GM13977 (cell line): ENCODE measurements at places on chromosomes 3 and 15.

GRCh38 chr15:51982770-51983103 lies 11.2 kb upstream of the LEO1 start:
- DNase-seq = no peak

- DNase-seq = no peak
Observed at GRCh38 chr3:174120997-174121396, 723.5 kb downstream of the NLGN1 start.

DNA sequence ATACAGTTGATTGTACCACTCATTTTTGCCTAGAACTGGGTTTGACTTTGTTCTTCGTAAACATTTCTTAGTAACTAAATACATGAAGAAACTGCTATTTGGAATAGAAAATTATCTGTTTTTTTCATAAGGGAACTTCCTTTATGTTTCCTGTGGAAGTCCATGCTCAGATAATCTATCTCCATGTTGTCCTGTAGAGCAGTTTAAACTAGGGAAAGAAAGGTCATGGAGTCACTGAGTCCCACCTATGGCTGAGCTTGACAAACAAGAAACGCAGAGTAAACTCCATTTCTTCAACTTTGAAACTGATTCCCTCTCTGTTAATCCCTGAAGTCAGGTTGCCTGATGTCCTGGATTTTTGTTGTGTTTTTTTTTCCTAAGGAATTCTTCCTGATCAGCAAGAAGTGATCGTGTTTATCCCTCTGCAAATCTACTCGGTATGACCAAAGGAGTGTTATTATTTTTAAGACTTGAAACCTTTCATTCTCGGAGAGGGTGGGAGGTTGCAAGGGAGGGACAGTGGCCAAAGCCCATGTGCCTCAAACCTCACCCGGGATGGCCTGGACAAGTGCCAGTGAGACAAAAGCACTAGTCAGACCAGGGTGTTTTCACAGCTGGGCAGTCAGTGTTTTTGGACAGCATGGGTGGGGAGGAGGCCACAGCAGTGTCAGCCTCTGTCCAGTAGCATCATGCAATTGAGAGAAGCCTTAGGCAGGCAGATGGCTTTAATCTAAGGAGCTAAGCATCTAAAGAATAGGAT lies 129.8 kb upstream of the PHLDB2 start:
- no peak for DNase-seq

DNA sequence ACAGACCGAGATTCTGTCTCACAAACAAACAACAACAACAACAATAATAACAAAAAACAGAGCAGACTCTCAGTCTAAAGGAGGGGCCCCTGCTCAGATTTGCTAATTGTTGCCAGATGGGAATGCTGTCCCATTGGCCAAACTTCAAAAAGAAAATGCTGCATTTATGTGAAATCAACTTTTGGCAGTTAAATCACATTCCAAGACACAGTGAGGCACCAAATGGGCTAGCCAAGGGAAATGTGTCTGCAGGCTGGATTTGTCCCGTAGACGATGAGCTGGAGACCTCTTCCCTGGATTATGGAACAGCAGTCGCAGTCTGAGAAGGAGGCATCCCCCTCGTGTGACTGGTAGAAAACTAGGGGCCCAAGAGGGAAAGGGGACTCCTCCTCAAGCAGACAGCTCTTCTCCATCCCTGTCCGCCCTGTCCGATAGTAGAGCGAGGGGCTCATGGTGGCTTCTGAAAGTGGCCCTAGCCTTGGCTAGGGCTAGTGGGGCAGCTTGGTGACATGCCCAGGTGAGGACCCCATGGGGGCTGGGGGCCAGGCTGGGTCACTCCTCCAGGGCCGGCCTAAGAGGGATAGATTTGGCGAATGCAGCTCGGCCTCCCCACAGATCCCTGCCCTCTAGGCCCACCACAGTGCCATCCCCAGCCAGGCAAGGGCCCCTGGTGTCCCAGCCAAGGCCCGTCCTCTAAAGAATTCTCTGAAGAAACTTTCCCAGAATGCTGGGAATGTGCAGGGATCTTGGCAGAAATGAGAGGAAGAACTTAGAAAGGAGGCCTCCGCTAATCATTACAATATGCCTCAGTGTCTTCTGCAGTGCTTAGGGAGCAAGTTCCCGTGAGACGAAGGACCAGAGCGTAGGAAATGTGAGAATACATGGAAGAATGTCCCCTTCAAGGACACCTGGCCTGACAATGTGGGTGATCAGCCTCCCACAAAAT lies 2.0 kb downstream of the SLC22A14 start:
- no peak for DNase-seq

DNA sequence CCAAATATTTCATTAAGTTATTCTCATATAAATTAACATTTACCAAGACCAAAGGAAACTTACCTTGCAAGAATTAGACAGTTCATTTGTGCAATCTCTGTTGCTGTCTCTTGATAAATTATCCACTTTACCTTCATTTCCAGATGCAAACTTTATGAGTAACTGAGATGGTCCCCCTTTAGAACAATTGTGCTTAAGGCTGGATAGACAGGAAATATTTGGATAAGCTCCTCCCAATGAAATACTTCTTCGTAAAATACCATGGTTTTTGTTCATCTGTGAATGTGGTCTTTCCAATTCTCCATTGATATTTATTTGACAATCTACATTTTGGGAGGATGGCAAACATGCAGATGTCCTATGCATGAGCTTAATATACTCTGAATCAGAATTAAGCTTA lies 78.2 kb downstream of the NEDD4 start:
- DNase-seq = no peak

DNA sequence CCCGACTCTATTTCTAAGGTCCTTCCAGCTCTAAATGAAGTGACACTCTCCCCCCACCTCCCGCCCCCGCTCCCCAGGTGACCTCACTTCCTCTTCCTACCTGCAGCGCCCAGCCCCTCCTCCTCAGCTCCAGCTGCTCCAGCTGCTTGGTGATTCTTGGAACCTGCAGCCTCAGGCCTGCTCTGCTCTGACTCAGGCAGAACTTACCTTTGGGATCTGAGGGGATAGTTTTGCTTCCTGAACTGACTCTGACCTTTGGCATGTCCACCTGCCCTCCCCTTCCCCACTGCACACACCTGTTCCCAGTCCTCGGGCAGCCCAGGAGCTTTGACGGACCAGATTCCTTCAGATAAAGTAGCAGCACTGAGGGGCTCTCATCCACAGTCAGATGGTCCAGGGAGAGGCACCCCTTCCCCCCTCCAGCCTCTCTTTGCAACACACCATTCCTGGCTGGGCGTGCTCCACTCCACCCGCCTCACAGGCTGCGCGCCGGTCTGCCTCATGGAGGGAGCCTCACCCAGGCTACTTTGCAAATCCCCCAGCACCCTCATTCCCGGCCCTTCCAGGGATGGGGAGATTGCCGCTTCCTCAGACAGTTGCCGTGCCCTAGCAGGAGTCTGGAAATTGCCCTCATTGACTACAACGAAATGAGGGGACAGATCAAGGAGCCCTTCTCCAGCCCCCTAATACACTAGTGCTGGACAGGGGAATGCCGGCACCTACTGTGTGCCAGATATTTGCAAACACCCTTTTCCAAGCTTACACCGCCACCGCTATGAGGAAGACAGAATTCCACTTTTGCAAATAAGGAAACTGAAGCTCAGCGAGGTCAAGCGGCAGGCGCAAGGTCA lies 692 bp upstream of the C15orf39 start:
- peak; percentile 74 for DNase-seq

- DNase-seq = no peak
Observed at GRCh38 chr3:3816034-3816433, 16.8 kb downstream of the LRRN1 start.
